ENCODE measurements at places on chromosomes 11 and 22. TPM values are rescaled to one million over a fixed set of nuclear protein-coding genes. Genes with fewer than 3 reads are reported as not detected.

The CHID1 gene
- polyA plus RNA-seq, result 66.0 TPM

The CELSR1 gene
- 1.6 TPM for polyA plus RNA-seq

The CRYBB3 gene
- polyA plus RNA-seq, result 1.6 TPM

The GSTT2B gene
- polyA plus RNA-seq, result 16.8 TPM

The ALKBH8 gene
- 2.4 TPM for polyA plus RNA-seq

The CARD10 gene
- 30.2 TPM for polyA plus RNA-seq

The SCN4B gene
- polyA plus RNA-seq, result 2.9 TPM

The KRTAP5-9 gene
- polyA plus RNA-seq, result 0.38 TPM

The VSIG10L2 gene
- polyA plus RNA-seq, result 0.15 TPM

All from pancreas (tissue), 10 donors.